ENCODE measurements at places on chromosomes 16 and 17. TPM values are rescaled to one million over a fixed set of nuclear protein-coding genes. Genes with fewer than 3 reads are reported as not detected.

The C16orf54 gene
- 9.6 TPM for polyA plus RNA-seq

The SLC6A2 gene
- polyA plus RNA-seq: not detected

The UQCRC2 gene
- 147 TPM for polyA plus RNA-seq

The RAB37 gene
- 218 TPM for polyA plus RNA-seq

The CORO6 gene
- 0.38 TPM for polyA plus RNA-seq

The KRT20 gene
- not detected for polyA plus RNA-seq

The CMTM2 gene
- not detected for polyA plus RNA-seq

The PABPN1L gene
- polyA plus RNA-seq: not detected

The TAX1BP3 gene
- 36.1 TPM for polyA plus RNA-seq

The HAS3 gene
- not detected for polyA plus RNA-seq

The DPEP2 gene
- 62.6 TPM for polyA plus RNA-seq

The CD300H gene
- not detected for polyA plus RNA-seq

The MSI2 gene
- polyA plus RNA-seq: 0.88 TPM

The PRDM7 gene
- not detected for polyA plus RNA-seq

The HOXB8 gene
- polyA plus RNA-seq: not detected

The TRIM65 gene
- 5.4 TPM for polyA plus RNA-seq

The SEC14L5 gene
- not detected for polyA plus RNA-seq

The BCO1 gene
- not detected for polyA plus RNA-seq

The NPTX1 gene
- 1.5 TPM for polyA plus RNA-seq

The HAP1 gene
- polyA plus RNA-seq: not detected

The SLFN12L gene
- polyA plus RNA-seq: 14.8 TPM

The CALCOCO2 gene
- polyA plus RNA-seq: 267 TPM

The HMOX2 gene
- polyA plus RNA-seq: 196 TPM

The KRTAP4-1 gene
- polyA plus RNA-seq: not detected

The UMOD gene
- not detected for polyA plus RNA-seq

The HBQ1 gene
- 10.3 TPM for polyA plus RNA-seq

The SHPK gene
- polyA plus RNA-seq: 2.6 TPM

The MSLN gene
- polyA plus RNA-seq: not detected
